ENCODE measurements at places on chromosomes 6 and 20.
A peak's percentile ranks its signal among the peaks of the same experiment; 100 is the strongest.

DNA sequence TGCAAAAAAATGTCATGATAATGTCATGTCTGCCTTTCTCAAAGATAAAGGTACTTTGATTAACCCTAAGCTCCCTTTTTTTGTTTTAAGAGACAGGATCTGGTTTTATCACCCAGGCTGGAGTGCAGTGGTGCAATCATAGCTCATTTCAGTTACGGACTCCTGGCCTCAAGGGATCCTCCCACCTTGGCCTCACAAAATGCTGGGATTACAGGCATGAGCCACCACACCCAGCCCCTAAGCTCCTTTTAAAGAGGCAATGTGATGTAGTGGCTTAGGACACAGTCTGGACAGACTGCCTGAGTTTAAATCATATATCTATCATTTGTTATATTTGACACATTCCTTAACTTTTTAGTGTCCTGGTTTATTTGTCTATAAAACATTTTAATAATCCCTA, 77.0 kb downstream of the FLRT3 start:
- no peak for DNase-seq

DNA sequence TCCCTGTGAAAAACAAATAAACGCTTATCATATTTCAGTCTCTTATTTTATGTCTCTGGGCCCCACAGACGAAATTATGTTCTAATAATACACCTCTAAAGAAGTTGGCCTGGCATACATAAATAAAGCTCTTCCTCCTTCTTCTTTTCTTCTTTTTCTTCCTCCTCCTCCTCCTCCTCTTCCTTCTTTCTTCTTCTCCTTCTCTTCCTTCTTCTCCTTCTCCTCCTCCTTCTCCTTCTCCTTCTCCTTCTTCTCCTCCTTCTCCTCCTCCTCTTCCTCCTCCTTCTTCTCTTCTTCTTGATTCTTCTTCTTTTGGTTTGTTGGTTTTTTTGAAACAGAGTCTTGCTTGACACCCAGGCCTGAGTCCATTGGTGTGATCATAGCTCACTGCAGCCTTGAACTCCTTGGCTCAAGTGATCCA, 41.8 kb upstream of the PTPN1 start:
- no peak for DNase-seq

DNA sequence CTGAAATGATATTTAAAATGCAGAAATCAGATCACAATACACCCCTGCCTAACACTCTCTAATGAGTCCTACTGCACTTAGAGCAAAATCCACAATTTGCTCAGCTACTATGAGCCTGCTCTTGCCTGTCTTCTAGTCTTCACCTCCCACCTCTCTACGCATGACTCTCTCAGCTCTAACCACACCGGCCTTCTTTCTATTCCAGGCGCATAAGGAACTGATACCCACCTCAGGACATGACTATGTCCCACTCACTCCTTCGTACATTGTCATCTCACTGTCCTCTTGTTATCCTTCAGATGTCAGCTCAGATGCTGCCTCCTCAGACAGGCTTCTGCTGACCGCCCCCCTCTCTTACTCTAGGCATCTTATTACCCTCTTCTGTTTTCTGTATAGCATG, 201.0 kb upstream of the FLRT3 start:
- no peak for DNase-seq

GRCh38 chr6:157036245-157036711, 259.1 kb downstream of the ARID1B start:
- DNase-seq, result peak; percentile 61

GRCh38 chr20:21435576-21435975, 38.2 kb upstream of the NKX2-4 start:
- DNase-seq, result no peak

DNA sequence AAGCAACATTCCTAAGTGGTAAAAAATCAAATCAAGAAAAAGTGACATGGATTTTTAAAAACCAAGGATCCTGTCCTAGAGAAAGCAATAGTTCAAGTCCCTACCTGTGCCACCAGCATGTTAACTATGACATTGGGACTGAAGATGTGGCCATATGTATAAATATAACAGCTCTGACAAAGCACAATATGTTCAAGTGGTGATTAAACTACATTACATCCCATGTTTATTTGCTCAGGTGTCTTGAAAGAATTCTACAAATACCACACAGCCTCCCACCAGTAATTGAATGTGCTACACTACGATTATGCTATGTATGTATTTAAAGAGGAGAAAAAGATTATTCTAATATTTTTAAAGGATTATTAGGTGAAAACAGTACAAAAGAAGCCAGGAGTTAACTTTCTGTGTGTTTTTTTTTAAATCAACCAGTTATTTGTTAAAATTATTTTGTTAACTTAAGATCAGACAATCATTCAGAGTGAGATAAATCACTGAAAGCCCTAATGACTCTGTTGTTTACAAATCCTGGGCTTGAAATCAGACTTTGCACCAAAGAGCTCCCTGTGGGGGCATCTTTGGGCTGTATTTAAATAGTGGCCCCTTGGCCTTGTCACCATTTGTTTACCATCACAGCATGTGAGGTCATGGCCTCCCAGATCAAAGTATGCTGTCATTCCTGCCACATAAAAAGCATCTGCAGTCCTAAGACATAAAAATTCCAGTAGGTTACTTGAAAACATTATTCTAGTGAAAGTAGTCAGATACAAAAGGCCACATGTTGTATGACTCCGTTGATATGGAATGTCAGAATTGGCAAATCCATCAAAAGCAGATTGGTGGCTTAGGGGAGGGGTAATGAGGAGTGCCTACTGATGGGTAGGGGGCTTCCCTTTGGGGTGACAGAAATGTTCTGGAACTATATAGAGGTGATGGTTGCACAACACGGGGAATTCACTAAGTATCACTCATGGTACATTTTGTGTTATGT, 17.1 kb downstream of the TTLL2 start:
- DNase-seq, result peak; percentile 6

DNA sequence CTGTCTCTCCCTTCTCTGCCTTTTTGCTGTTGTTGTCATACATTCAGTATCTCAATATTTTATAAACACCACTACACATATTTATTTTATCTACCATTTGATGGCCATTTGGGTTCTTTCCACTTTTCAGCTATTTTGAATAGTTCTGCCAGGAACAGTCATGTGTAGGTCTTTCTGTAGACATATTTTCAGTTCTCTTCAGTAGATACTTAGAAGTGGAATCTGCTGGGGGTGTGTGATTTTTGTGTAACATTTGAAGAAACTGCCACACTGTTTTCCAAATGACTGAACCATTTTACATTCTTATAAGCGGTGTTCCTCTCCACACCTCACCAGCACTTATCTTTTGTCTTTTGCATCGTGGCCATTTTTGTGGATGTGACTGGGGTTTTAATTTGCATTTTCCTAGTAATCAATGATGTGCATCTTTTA, 197.7 kb downstream of the ARID1B start:
- DNase-seq, result peak; percentile 61

DNA sequence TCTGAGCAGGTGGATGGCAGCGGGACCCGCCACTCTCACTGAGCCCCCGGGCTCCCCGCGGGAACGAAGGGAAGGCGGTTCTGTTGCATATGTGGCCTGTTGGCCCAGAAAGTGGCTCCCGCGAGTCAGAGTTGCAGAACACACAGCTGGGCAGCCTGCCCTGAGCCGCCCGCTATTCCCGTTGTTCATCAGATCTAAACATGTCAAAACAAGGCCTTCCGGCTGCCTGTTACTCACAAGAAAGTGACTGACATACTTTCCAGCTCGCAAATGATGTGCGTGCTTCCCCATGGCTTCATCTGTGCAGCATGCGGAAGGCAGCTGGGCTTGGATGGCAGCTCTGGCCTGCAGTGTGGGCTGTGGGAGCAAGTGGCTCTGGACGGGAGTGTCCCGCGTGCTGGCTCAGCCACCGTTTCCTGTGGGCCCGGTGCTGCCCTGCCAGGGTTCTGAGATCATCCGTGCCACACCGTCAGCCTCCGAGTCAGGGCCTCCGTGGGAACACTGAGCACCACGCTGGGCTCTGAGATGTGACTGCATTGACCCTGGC, 227.3 kb downstream of the ERMARD start:
- DNase-seq, result peak; percentile 78

DNA sequence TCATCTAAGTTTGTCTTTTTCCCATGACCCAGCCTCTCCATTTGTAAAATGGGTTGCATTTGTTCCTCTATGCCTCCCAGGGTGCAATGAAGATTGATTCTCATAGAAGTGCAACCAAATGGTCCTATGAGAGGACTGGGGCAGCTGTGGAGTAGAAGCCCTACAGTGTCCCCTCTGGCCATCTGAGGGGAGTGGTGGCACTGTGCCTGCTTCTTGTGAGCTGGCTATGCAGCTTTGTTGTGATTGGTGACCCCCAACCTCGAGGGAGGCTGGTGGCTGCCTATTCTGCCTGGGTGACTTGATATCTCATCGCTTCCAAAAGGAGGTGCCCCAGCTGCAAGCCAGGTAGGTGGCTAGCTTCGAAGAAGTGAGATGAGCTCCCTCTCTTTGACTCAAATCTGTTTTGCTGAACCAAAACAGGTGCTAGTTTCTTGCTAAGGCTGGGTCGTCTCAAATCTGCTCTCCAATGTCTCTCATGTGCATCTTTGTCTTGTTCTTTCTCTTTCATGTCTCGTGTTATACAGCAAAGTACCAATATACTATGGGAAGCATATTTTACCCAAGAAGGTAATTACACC, 33.9 kb downstream of the TXLNB start:
- DNase-seq, result no peak

- no peak for DNase-seq
These were observed 475.7 kb downstream of the CD83 start for GRCh38 chr6:14593286-14593685.

GRCh38 chr6:122563364-122564052, 46.7 kb upstream of the PKIB start:
- DNase-seq, result no peak

DNA sequence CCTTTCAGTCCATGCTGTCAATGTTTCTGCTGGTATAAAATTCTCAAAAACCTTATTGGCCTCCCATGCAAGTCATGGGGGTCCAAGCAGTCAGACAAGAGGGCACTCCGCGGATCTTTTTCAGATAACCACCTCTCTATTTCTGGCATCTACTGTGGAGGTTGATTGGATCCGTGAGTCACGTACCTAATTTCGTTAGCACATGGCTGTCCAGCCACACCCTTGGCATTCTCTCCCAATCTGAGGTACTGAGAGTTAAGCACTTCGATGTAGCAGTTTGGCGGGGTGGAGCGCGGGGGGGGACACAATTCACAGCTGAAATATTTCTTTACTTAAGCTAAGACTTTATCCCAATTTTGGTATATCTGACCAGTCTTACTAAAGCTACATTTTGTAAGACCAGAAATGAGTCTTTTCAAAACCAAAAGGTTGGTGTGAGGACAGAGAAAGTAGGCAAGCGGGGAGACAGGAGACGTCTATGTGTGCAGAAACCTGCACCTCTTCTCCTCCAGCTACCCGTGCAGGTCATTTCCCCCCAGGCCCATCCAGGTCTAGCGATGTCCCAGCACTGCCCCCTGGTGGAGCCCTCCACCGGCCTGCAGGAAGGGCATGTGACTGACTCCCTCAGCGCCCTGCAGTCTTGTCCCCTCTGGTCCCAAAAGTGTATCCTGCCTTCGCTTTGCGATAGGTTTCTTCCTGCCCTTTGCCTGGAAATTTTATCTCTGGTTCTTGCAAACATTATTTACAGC, 113.1 kb downstream of the ADAT2 start:
- DNase-seq, result peak; percentile 34

GRCh38 chr6:107495971-107496370, 6.1 kb downstream of the SOBP start:
- no peak for DNase-seq

- no peak for DNase-seq
These were observed 9.5 kb upstream of the NR2E1 start for GRCh38 chr6:108156180-108156937.

GRCh38 chr6:166752097-166752496, 125.0 kb upstream of the RPS6KA2 start:
- DNase-seq, result no peak

GRCh38 chr20:55597526-55597925, 407.8 kb downstream of the CBLN4 start:
- no peak for DNase-seq

- DNase-seq, result no peak
These were observed 8.8 kb upstream of the MYT1 start for GRCh38 chr20:64155258-64156135.

Data from lung (tissue), 17 donors.